ENCODE measurements at places on chromosomes 16 and 17.
A peak's percentile ranks its signal among the peaks of the same experiment; 100 is the strongest.

DNA sequence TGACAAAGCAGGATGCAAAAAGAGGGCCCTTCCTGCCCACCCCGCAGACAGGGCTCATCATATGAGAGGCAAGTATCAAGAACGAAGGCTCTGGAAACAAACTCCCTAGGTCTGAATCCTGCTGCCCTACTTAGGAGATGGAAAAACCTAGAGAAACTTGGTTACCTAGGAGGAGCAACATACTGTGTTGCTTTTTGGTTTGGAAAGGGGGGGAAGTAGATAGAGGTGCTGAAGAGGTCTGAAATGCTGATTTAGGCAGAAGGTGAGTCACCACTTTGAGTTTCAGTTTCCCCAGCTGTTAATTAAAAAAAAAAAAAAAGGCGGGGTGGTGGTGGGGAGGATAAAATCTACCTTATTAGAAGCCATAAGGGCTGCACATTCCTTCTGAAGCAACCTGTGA is 1.5 kb downstream of the N4BP1 start:
- peak; percentile 22 for DNase-seq

DNA sequence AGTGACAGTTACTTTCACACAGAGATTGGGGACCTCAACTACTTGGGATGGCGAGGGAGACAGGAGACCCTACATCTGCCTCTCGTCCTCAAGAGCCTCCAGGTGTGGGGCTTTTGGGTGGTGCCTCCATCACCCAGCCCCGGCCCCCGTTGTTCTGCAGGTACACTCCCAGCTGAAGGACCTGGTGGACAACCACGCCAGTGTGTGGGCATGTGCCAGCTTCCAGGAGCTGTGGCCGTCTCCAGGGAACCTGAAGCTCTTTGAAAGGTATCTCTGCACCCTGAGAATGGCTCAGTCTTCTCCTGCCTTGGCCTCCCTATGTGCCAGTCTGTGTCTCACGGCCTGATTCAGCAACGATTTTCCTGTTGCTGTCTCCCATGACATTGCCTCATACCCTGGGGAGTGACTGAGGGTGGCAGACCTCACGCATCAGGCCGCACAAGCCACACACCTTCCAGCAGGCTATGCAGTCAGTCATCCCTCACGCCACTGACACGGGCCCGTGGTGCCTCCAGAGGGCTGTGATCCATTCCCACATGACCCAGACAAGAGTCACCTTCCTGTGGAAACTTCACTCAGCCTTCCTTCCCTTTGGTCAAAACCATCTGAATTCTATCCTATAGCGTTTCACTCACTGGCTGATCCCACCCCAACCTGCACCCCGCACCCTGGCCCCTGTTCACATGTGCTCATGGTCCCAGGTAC is 3.7 kb downstream of the CCNF start:
- DNase-seq: no peak

DNA sequence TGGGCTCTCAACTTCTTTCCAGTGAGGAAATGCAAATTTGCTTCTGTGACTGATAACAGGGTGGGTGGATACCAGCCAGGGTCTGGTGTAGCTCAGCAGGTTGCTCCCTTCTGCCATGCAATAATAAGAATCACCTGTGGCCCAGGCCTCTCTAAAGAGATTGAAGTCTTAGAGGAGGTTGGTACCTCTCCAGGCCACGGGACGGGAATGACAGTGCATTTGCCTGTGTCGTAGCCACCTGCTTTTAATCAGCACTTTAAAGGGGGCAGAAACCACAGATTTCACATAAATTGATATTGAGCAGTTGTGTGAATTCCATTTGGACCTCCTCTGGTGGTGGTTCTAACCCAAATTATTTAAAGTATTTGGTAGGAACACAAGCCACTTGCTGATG is 246.9 kb downstream of the PRKCA start:
- peak; percentile 97 for DNase-seq

DNA sequence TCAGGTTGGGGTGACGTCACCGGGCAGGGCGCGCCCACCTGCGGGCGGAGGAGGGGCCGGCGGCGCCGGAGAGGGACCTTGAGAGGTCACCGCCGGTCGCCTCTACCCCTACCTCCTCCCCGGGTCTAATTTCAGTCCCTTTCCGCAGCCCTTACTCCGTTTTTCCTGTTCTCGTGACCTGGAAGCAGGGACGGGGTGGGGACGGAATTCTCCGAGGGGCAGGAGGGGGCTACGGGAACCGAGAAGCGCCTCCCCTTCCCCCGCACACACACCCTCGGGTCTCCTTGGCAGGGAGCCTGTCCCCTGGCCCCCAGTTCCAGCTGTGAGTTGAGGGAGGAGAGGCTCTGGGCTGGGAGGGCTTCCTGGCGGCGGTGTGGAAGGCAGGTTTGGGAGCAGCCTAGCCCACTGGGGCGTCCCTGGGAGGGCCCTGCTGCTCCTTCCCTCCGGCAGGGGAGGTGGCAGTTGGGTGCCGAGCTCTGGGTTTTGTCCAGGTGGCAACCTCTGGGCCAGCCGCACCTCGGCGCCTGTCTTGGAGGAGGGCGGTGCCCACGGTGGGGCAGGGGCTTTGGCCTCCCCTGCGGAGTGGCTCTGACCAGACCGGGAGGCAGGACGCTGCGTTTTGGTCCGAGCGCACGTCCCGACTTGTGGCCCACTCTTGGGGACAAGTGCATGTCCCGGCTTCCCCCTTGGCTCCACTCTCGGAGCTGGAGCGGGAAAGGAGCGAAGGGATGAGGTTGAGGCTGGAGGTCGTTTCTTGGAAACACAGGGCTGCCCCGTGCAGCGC is 773 bp downstream of the SYNGR3 start:
- DNase-seq: no peak

DNA sequence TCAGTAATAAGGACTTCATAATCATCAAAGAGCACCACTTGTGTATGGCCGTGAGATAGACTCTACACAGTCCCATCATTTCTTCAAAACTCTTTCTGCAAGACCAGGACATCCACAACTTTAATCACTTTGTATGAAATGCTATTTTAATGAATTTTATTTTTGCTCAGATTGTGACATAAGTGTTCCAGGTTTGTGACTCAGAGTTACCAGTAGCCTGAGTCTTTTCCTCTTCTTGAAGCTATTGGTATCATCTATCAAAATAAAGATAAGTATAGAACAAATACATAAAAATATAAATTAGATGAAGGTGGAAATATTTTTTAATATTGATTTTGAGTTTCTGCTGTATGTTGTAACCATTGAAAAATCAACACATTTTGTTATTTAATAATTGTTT is 16.6 kb upstream of the VWA3A start:
- no peak for DNase-seq

GRCh38 chr16:80993307-80993706 is 13.4 kb downstream of the CMC2 start:
- peak; percentile 89 for DNase-seq

DNA sequence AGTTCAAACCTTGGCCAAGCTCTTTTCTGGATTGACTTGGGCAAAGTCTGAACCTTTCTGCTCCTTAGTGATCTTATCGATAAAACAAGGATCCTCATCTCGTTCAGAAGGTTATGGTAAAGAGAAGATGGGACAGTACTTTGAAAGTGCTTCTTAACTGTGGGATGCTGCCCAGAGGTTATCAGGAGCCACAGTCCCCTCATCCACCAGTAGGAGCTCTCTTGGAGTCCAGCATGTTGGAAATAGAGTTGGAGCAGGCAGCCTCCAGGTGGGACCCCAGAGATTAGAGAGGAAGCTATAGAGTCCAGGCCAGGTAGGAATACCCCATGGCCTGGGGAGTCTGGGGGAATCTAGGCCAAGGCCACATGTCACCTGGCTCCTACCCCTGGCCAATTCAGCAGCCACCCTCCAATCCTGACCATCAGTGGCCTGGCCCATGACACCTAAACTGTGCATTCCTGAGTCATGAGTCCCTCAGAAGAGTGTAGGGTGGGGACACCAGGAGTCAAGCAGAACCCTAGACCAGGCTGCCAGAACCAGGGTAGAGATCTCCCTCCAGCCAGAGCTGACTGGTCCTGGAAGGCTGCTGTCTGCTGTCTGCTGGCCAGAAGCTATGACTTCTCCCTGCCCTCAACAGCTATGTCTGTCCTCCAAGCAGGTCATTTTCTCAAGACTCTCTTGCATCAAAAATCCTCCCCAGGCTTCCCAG is 144.3 kb downstream of the AIPL1 start:
- DNase-seq: no peak

DNA sequence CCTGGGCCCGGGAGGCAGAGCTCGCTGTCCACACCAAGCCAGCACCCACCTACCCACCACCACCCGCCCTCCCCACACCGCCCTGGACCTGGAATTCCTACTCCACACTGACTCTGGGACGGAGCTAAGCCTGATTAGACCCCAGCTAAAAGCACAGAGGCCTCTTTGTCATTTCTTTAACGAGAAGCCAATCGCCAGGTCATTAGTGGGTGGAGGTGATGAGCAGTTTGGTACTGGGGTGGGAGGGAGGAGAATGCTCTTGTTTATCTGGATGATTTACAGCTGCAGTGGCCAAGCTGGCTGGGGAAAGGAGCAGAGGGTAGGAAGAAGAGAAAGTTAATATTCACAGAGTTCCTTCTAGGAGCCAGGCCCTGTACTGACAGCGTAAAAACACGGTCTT is 6.0 kb upstream of the BHLHA9 start:
- no peak for DNase-seq

Measured in fibroblast of skin of right biceps (primary cell).